ENCODE measurements at places on chromosomes 13 and 19.

- no peak for DNase-seq
Observed at GRCh38 chr19:30135093-30135757, 193.2 kb downstream of the URI1 start.

- DNase-seq, result no peak
Observed at GRCh38 chr13:110300090-110300815, 6.7 kb downstream of the COL4A1 start.

DNA sequence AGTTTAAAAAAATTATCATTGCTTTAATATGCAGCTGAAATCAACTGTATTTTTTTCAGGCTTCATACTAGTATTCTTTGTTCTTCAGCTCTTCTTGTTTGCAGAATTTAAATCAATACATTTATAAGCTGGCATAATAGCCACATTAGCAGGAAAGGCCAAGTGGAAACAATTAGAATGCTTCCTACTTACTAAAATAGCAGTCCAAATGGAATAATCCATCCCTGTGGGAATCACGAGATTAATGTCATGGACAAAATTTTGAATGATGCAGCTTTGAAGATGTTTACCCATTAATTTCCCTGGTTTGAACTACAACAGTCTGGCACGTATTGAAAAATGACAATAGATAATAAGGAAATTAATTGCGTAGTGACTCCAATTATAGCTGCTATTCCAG lies 2650.8 kb downstream of the PCDH9 start:
- DNase-seq, result no peak

DNA sequence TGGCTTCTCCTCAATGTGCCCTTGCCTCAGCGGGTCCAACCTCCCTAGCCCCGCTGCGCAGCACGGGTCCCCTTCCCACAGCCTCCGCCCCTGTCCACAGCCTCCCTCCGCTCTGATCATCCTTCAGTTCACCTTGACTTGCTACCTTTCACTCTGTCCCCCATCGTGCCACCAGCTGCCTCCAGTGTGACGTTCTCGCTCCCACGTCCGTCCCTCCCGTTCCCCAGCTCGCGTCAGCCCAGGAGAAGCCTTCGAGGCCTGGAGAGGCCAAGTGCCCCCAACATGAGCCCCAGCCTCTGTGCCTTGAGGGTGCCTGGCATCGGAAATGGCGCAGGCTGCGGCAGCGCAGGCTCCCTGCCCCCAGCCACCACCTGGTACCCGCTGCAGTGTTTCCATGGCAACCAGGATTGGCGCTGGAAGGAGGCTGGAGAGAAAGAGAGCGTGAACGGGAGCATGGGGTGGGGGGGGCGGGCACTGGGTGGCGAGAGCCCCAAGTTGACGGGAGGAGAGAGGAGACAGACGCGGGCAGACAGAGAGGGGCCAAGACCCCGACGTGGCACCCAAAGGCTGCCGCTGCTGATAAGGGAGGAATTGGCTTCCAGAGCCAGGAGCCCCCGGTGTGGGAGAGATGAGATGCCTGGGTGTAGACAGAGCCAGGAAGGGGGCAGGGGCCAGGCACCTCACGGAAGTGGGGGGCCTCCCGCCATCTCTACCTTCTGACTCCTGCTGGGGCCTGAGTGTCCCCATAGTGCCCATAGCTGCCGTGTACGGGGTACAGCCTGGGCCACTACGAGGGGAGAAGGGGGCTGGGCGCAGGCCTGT lies 844 bp upstream of the ASPDH start:
- no peak for DNase-seq

GRCh38 chr19:7792281-7792680 lies 29.2 kb downstream of the CLEC4M start:
- no peak for DNase-seq

DNA sequence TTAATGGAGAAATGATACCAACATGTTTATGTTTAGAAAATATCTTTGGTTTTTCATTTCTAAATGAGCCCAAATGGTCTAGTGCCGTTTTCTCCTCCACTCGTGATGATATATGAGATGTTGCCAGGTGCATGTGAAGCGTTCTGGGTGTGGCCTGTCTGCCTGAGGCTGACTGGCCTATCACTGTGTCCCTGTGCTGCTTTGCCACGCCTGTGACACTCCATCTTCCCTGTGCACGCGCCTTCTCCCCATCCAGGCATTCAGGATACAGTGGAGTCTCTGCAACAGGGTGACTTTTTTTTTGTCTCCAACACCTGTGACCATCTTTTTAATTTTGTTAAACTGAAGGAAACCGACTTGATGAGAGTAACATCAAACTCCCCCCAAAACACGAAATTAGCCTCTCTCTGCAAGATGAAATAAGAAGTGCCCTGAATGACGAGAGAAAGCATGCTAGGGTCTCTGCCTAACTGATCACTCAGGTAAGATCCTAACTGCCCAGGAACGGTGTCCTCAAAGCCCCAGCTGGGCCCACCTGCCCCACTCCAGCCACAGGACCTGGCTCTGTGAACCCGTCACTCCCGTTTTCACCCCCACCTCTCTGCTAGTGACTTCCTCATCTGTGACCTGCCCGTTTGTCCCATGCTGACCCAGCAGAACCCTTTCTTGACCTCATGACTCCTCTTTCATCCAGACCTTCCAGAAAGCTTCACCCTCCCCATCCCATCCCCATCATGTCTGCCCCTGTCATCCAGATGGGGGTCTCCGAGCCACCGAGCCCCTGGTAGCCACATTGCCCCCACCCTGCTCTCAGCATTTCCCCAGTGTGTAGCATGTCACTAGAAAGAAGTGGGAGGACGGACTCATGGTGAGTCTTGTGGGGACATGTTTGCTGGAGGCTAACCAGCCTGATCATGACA lies 33.2 kb upstream of the TFDP1 start:
- no peak for DNase-seq

GRCh38 chr19:31666126-31666525 lies 316.9 kb upstream of the TSHZ3 start:
- DNase-seq, result no peak

- no peak for DNase-seq
Observed at GRCh38 chr13:30870049-30870884, 35.8 kb upstream of the MEDAG start.

- no peak for DNase-seq
Observed at GRCh38 chr13:109233293-109233692, 553.1 kb downstream of the IRS2 start.

GRCh38 chr19:49488046-49488862 lies 846 bp downstream of the RPL13A start:
- DNase-seq, result no peak

DNA sequence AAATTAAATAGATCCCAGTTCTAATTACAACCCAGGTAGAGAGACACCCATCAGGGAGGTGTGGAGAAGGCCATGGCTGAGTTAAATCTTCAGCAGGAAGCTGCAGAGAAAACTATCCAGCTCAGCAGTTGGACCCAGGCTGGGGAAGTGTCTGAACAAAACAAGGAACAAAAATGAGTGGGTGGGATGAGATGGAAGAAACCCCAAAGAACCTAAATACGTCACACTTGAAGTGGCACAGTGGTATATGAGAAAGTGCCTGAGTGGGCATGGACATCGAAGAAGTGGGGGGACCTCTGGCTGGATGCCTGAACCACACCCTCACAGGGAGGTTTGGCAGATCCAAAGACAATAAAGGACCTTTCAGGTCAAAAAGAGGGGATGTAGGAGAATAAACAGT lies 3.5 kb upstream of the EPHX3 start:
- no peak for DNase-seq

DNA sequence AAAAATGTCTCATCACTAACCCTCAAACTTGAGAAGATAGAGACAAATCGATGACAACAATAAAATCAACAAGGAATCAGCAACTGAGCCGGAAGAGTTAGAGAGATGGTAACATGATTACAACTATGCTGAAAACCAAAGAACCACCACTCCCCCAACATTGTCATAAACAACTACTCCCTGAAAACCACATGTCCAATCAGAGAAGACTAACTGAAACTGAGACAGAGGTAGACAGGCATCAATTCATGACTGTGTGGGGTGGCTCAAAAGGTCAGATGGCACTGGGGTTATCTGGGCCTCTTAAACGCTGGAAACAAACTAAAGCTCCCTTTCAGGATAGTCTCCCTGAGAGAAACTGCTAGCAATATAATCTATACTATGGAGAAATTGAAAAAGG lies 488.8 kb downstream of the KCTD12 start:
- DNase-seq, result no peak

DNA sequence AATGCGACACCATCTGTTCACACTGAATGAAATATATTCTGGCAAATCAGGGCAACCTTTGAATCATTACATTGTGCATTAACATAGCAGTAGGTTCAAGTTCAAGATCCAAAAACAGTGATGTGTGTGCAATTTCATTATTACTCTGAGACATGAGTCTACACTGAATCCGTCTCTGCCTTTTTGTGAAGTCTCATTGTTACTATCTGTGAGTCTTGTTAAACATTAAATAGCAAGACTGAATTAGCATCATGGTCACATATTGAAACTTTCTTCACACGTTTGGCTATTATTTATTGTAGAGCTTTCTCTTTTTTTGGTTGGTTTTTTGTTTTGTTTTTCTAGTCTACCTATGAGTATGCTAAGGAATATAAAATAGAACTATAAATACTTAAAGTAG lies 117.1 kb upstream of the SLITRK5 start:
- DNase-seq, result no peak

- DNase-seq, result no peak
Observed at GRCh38 chr19:16258440-16258903, 60.8 kb downstream of the AP1M1 start.
